ENCODE measurements at places on chromosomes 16 and 17. TPM values are rescaled to one million over a fixed set of nuclear protein-coding genes. Genes with fewer than 3 reads are reported as not detected.

DNA sequence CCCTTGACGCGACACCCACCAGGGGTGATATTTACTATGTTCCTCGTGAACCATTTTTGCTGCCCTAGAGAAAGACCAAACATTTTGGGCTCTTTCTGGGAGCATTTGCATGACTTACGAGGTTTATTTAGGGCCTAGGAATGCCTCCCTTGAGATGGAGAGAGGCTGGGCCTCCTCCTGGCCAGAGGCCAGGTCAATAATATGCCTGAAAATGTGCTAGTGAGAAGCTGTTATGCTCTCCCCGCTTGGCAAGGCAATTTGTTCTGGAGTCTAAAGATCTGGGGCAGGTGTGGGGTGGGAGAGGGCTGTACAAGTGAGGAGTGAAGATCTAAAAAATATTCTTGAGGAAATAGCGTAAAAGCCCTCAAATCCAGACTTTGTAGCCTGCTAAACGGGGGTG lies 587.3 kb upstream of the CDH5 start:
- peak; percentile 75 for DNase-seq

DNA sequence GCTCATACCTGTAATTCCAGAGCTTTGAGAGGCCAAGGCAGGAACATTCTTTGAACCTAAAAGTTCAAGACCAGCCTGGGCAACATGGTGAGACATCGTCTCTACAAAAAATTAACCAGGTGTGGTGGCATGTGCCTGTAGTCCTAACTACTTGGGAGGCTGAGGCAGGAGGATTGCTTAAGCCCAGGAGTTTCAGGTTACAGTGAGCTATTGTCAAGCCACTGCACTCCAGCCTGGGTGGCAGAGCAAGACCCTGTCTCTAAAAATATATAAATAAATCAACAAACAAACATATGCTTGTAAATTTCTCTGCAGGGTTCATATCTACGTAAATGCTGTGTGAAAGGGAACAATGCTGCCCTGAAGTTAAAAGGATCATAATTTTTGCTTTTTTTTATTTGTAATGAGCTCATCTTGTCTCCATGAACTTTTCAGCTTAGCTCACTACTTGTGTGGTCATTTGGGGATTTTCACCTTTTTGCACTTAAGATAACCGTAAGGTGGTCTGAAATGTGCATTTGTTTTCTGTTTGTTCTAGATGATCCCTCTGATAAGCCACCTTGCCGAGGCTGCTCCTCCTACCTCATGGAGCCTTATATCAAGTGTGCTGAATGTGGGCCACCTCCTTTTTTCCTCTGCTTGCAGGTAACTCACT lies 16.4 kb downstream of the TADA2A start:
- no peak for DNase-seq

DNA sequence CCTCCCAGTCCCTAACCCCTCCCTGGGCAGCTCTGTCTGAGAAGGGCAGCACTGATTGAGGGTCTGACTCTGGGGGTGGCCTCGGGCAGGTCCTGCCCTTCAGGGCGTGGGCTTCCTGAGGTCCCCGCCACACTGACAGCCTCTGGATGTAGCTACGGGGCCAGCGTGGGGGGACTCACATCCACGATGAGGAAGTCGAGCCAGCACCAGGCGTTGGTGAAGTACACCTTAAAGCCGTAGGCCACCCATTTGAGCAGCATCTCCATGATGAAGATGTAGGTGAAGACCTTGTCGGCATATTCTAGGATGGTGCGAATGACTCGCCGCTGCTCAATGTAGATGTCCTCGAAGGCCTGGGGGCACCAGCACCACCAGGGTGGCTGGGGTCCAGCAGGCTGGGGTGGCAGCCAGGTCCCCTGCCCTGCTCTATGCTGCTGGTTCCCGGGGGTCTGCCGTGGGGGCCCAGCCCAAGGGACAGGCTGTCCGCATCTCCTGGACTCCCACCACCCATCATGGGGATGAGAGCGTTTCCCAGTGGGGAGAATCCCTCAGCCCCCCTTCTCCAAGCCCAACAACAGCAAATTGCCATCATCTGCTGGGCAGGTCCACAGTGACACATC lies 15.7 kb upstream of the CD79B start:
- DNase-seq, result no peak

- no peak for DNase-seq
These were observed 715 bp downstream of the ENDOV start for GRCh38 chr17:80415626-80416137.

GRCh38 chr16:57742543-57742942 lies 7.0 kb downstream of the KATNB1 start:
- no peak for DNase-seq

DNA sequence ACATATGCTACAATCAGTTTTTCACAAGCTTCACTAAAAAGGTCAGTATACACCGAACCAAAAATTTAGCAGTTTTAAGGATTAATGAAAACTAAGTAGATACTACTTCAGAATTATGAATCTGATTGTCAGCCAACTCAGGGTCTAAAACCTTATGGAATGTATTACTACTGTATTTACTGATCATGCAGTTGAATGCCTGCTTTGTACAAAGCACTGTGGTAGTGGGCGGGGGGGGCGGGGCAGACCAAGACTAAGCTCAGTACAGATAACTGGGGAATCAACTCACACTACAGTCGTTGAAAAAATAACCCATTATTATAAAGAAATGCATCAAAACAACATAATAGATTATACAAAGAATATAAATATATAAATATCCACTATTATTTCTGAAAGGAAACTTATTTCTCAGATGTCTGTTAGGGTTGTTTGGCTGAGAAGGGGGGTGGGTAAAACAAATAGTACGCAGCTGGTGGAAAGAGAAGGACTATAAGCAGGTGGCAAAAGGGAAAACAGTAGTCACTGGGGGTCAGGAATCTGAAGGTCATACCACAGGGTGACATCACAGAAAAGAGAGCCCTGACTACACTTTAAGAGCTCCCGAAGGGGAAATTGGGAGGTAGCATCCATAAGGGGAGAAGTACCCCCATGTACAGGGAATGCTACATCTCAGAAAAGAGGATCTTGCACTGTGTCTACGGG lies 109.4 kb upstream of the AXIN2 start:
- no peak for DNase-seq

DNA sequence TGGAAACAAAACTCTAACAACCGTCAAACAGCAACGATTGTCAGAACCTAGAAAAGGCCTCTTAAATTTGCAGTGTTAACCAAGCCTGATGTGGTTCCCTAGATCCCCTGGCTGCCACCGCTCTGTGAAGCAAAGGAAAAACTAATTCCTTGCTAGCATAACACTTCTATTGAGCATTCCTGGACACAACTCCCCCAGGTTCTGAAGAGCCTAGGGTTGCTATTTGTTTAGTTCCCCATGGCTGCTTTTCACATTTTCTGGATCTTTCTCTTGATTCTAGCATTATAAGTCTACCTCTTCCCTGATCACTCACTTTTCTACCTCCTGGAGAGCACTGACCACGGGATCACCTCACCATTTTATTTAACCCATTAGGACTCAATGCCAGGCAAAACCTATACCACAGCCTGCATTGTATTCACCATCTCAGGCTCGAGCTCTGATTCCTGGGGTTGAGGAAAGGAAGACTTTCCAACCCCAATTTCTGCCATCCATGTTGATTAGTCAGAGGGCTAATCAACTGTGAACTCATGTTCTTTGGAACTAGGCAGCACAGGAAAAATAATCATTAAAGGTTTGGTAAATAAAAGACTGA lies 692 bp upstream of the KCNJ16 start:
- no peak for DNase-seq

GRCh38 chr17:9408381-9408780 lies 167.2 kb downstream of the STX8 start:
- DNase-seq, result no peak

DNA sequence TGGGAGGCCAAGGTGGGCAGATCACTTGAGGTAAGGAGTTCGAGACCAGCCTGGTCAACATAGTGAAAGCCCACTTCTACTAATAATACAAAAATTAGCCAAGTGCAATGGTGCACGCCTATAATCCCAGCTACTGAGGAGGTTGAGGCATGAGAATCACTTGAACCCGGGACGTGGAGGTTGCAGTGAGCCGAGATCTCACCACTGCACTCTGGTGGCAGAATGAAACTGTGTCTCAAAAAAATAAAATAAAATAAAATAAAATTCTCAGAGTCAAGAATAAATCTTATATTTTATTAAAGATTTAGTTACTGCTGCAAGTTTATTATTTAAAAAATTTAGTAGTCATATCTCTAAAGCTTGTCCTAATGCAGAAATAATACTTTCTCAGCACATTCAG lies 29.7 kb downstream of the ARL4D start:
- DNase-seq, result no peak

- no peak for DNase-seq
These were observed 1.3 kb downstream of the MKS1 start for GRCh38 chr17:58217766-58218165.

- DNase-seq, result no peak
These were observed 27.2 kb downstream of the SMPD3 start for GRCh38 chr16:68421076-68421475.

DNA sequence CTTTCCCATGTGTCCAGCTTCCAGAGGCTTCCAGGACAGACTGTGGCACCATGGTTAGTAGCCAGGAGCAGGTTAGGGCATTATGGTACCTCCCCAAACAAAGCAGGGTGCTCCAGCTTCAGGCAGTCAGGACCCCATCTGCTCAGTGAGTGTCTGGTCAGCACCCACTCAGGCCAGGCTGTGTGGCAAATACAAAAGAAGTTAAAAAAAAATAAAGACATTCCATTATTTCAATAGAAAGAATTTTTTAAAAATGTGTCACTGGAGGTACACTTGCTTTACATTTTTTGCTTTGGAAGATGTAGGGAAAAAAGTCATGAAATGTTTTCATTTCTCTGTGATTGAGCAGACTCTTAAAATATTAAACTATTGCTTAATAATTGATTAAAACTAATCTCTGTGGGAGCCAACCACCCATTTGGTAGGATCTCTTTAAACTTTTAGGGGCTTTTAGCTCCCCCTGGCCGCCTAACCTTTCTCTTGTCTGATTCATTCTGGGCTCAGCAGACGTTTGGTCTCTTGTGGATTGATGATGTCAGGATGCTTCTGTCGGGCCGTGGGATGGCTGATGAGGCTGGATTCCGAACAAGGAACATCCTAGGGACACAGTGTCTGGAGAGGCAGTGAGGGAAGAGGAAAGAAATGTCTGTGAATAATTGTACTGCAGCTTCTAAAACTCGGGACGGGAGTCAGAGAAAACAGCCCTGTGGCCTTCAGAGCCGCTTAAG lies 28.4 kb upstream of the NPTX1 start:
- DNase-seq, result no peak

DNA sequence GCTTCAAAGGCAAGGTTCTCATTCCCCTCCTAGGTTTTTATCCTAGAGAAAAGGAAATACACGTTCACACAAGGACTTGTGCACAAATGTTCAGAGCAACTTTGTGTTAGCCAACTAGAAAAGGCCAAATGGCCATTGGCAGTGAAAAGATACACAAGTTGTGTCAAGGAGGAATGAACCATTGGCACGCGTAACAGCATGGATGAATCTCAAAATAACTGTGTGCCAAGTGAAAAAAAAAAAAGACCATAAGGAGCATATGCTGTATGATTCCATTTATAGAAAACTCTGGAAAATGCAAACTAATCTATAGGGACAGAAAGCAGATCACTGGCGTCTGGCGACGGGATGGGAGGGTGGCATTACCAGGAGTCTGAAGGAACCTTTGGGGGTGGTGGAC lies 333.8 kb downstream of the SNX29 start:
- no peak for DNase-seq

DNA sequence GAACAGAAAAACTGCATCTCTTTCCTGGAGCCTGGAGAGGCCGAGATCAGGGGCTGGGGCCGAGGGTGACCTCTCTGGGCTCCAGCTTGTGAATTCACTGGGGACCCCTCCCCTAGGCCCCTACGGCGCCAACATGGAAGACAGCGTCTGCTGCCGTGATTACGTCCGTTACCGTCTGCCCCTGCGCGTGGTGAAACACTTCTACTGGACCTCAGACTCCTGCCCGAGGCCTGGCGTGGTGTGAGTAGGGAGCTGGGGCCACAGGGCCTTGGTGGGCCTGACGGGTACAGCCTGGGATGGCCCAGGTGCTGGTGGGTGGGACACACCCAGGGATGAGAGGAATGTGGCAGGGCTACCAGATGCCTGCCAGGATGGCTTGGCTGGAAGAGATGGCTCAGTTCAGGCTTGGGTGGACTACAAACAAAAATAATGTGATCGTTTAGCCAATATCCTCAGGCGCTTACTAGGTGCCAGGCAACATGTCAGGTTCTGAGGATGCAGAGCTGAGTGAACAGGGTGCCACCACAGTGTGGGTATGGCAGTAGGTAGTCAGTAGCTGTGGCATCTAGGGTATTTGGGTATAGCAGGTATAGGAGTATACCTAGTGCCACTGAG lies 1.8 kb downstream of the CCL22 start:
- no peak for DNase-seq

GRCh38 chr17:32187271-32187670 lies 45.0 kb downstream of the RHOT1 start:
- DNase-seq, result no peak

DNA sequence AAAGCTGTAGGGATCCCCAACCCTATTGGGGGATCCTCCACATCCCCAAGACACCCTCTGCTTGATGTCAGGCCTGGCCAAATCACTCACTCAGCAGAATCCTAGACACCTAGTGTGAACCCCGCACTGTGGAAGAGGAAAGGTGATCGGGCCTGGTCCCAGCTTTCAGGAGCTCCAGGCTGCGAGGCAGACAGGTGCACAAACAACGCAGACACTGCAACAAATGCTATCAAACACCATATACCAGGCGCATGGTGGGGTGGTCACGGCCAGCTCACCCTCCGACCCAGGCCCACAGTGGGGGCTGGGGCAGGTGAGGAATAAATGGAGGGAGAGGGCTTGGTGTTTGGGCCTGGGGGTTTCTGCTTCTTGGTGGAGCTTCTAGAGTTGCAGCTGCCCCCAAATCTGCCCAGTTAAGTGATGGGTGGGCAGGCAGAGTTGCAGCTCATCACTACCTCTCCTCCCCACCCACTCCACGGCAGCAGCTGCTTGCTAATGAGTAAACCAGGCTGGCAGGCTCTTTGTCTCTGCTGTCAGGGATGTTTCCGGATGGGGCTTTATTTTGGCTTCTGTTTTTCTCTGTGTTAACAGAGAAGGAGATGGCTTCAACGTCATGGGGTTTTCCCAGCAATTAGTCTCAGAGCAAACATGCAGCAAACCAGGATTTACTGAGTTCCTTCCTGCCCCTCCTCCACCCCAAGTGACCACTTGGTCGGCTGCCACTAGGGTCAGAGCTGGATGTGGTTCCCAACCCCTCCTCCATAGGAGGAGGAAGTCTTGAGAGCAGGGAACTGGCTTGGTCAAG lies 46.6 kb downstream of the PECAM1 start:
- peak; percentile 58 for DNase-seq

The SEPTIN12 gene
- not detected for total RNA-seq

The HOXB6 gene
- 90.2 TPM for total RNA-seq

The CRISPLD2 gene
- 108 TPM for total RNA-seq

The SDR42E2 gene
- total RNA-seq, result not detected

The CD300E gene
- 2.5 TPM for total RNA-seq

The SPATA22 gene
- 0.31 TPM for total RNA-seq

The ADORA2B gene
- total RNA-seq, result 0.60 TPM

The RHBDL3 gene
- 0.13 TPM for total RNA-seq

The RRAD gene
- total RNA-seq, result 90.9 TPM

The POLR3K gene
- 8.8 TPM for total RNA-seq
